ENCODE measurements at places on chromosomes 3 and 15.

GRCh38 chr3:136819392-136819730 lies 435 bp downstream of the SLC35G2 start:
- DNase-seq: no peak

DNA sequence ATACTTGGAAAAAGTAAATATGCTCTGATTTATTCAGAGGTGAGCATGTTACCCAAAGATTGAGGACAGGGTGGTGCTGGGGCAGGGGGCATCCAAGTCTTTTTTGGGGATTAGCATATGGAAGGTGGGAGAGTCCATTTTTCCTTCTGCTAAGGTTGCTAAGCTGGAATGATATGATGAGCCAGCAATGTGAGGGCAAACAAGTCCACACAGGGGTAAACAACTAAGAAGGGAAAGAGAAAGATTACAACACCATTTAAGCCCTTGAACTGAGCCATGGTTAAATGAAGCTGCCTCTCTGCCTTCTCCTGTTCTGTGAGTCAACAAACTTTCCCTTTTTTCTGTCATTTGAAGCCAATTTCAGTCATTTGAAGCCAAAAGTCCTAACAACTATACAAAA lies 89.0 kb downstream of the RPL22L1 start:
- DNase-seq: no peak

DNA sequence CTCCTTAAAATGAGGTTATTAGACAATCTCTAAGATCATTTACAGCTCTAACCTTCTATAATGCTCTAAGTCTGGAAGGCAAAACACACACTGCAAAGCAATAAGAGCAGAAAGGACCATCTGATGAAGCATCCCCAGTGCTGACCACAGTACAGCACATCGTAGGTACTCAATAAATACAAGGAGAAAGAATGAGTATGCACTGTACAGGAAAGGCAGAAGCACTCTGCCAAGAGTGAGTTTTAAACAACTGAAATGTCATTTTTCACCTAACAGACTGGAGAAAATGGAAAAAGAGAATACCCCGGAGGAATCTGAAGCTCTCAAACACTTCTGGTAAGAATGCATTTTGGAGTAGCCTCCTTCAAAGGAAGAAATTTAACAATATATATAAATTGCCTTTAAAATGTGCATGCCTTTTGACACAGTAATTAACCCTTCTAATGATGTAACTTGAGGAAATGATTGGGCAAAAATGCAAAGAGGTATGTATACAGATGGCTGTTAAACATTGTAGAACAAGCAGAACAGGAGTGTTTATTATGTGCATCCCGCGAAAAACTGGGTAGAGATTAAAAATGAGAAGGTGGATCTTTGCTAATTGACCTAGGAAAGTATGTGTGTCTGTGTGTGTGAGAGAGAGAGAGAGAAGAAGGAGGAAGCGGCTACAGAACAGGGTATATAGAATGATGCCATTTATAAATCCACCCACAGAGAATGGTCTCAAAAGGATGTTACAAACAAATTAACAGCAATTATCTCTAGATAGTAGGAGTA lies 8.0 kb upstream of the OXTR start:
- no peak for DNase-seq

DNA sequence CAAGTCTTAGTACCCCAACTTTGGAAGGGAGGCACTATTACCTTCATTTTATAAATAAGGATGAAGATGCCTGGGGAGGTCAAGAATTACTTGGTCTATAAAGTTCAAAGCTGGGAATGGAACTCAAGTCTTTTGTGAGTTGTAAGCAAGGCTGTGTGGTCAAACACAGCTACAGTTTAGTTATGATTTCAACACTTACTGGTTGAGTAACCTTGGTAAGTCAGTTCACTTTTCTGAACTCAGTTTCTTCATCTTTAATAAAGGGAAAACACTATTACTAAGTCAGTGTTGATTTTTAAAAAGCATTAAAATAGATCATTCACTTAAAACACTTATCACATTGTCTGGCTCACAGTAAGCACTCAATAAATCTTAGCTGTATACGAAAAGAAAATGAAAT lies 200.4 kb upstream of the ADAMTS9 start:
- DNase-seq: no peak

DNA sequence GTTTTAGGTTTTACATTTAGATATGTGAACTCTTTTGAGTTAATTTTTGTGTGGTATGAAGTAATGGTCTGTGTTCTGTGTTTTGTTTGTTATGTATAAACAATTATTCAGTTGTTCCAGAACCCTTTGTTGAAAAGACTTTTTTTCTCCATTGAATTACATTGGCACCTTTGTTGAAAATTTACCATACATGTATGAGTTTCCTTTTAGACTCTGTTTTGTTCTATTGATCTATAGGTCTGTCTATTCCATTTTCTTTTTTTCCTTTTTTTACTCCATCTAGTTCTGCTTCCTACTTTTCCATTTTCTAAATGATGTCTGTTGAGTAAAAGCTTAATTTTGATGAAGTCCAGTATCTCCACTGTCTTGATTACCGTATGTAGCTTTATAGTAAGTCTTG lies 31.4 kb downstream of the ARIH2 start:
- DNase-seq: no peak

DNA sequence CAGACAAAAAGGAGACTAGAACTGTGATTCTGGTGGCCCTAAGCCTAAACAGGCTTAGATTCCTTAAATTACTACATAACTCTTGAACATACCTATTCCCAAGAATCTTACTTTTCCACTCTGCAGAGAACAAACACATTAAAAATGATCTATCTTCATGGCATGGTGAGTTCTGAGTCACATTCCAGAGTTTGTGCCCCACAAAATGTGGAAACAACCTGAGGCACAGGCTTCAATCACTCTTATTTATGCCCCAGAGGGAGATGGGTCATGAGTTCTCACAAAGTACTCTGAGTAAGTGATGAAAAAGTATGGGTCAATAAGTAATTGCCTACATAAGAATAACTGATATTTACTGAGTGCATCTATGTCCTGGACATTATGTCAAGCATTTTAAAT lies 137.5 kb upstream of the SLC2A2 start:
- DNase-seq: no peak

DNA sequence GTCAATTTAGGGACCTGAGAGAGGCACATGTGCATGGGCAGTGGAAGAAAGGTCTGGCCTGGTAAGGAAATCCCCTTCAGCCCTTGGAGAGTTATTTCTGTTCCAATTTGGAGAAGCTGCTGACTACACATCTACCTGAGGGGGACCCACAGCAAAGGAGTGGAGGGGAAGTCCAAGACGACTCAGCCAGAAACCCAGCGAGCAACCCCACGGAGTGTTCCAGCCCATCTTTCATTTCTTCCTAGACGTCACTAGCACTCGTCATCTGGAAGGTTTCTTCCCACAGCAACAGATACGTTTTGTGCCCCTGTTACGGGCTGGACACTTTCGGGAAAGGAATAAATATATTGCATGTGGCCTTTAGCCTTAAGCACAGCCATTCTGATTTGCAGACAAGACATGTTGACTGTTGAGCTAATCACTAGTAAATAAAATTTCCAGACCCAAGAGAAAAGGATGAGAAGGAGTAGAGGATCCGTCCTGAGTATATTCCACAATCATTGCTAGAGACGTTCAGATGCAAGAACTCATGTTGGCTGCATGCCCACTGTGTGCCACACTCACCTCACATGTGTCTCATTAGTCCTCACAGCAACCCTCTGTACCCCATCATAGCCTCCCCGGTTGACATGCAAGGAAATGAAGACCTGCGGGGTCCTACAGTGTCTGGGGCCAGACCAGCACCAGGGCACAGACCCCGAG lies 7.8 kb upstream of the FAM174B start:
- no peak for DNase-seq

Measured in stimulated activated CD8-positive, alpha-beta memory T cell treated with anti-CD3 and anti-CD28 coated beads, Interleukin-4, amount 100 ng/mL, for 4 hours (primary cell).